ENCODE measurements at places on chromosomes 5 and 9.

DNA sequence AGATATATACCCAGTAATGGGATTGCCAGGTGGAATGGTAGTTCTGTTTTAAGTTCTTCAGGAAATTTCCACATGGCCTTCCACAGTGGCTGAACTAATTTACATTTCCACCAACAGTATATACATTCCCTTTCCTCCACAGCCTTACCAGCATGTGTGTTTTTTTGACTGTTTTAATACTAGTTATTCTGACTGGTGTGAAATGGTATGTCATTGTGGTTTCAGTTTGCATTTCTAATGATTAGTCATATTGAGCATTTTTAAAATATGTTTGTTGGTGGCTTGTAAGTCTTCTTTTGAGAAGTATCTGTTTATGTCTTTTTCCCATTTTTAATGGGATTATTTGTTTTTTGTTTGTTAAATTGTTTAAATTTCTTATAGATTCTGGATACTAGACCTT, 208.9 kb downstream of the CFAP90 start:
- DNase-seq = no peak

- no peak for DNase-seq
These were observed 335.6 kb upstream of the CLINT1 start for GRCh38 chr5:158194561-158194976.

GRCh38 chr5:7364226-7364875, 31.6 kb upstream of the ADCY2 start:
- no peak for DNase-seq

DNA sequence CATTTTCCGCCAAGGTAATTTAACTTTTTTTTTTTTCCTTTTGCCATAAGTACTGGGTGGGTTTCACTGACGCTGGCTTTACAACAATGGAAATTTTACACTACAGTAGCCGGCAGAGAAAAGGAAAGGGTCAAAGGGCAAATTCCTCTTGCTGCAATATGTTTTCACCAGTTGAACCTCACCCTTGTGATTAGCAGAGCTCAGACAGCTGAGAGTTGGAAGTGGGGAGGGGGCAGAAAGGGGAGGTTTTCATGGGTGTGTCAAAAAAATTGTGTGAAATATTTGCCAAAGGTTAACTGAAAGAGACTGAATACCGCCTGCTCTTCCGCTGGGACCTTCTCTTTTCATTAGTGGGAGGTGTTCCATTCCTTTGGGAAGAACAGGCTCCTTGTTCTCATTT, 296.9 kb downstream of the ADAMTS6 start:
- DNase-seq = no peak

- DNase-seq = no peak
These were observed 216.4 kb upstream of the MAP3K1 start for GRCh38 chr5:56598941-56599340.

GRCh38 chr9:119365291-119366027, 3.8 kb downstream of the BRINP1 start:
- no peak for DNase-seq

GRCh38 chr5:2204366-2205184, 321.9 kb upstream of the IRX4 start:
- DNase-seq = no peak

DNA sequence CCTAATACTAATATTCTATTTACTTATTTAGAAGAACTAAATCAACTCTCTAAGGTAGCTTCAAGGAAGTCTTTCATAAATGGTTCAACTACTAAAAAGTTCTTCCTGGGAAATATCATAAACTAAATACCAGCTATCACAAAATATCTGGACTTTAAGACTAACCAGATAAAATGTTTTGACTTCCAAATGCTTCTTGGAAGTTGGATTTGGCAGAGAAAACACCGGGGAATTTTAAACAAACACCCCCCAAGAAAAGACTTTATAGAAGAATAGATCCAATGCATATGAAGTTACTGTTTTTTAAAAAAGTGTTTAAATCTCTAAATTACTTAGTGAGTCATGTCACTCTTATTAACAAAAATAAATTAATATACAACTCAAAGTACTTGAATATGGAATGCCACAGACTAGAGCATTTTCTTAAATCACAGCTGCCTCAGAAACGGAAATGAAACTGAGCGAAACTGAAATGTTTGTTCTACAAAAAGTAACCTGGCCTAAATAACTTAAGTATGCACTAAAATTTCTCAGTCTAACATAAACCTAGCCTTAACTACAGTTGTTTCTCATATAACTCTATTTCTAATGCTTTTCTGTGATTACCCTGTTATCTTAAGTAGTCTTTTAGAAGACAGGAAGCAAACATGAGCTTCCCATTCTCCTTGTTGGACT, 6.8 kb downstream of the ABCA1 start:
- DNase-seq = no peak

GRCh38 chr9:73067074-73067473, 84.6 kb upstream of the ANXA1 start:
- no peak for DNase-seq

DNA sequence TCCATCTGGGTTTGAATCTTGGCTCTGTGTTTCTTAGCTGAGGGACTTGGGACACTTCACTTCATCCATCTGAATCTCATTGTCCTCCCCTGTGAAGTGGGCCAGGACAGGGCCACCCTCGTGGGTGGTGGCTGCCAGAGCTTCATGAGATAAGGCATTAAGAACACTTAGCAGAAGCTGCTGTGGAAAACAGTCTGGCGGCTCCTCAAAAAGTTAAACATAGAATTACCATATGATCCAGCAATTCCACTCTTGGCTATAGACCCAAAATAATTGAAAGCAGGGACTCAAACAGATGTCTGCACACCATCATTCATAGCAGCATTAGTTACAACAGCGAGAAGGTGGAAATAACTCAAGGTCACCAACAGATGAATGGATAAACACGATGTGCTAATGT, 42.4 kb upstream of the GGTA1 start:
- DNase-seq = no peak

GRCh38 chr9:87878989-87879511, 3.6 kb upstream of the SPATA31E1 start:
- DNase-seq = no peak

DNA sequence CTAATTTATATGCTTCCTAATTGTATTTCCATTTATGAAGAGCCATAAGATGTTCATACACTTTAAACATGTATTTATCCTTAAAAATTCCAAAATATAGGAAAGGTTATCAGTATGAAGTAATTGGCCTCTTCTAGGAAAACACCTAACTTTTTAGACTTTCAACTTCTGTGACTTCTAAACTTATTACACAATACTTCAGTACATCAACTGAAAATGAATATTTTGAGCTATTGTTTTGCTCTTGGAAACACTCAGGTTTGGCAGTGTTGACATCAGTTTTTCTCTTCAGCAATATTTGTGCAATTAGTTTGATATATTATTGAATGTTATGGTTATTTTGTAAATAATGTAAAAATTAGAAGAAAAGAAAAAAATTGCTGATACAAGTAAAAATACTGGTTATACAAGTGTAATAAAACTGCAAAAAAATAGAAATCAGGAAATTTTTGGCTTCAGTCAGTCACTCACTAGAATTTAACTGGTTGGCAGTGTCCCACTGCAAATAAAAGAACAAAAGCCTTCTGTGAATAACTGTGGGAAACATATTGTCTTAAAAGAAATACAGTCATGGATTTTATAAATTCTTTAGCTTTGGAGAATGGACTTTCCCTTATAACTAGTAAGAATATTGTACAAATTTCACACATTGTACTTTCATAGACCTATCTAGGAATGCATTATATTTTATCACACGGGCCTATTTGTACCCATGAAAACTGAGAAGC, 635.9 kb downstream of the TLE1 start:
- no peak for DNase-seq

DNA sequence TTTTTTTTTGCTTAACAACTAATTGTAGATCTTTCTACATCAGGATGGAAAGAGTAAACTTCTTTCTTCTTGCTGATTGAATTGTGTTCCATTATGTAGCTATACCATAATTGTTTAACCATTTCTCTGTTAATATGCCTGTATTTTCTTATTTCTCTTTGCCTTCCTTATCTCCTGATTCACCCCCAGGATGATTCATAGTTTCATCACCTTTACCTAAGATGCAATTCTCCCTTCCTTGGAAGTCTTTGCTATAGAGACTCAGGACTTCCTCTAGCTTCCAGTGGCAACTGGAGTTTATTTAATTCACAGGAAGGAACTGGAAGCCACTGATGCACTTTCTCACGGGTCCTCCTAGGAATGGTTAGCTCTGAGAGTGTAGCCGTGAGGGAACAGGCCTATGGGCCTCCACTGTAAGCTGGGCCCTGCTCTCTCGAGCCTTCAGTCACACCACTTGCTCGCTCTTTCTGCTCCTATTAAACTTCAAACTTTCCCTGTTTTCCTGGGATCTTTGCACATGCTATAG, 83.1 kb downstream of the FGF1 start:
- no peak for DNase-seq

DNA sequence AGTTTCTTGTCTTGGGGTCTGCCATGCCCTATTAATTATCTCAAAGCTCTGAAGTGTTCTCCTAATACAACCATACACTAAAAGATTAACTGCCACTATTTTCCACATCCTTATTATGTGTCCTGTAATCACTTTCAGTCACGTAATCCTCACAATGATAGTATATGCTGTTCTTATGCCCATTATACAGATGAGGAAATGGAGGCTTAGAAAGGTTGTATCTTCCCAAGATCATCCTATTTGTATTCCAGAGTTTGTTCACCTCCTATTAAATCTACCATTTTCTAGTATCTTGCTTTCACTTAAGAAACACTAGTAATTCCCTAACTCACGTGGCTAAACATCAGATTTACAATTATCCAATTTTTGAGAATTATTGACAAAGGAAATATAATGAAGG, 2.9 kb upstream of the ARHGEF28 start:
- no peak for DNase-seq

DNA sequence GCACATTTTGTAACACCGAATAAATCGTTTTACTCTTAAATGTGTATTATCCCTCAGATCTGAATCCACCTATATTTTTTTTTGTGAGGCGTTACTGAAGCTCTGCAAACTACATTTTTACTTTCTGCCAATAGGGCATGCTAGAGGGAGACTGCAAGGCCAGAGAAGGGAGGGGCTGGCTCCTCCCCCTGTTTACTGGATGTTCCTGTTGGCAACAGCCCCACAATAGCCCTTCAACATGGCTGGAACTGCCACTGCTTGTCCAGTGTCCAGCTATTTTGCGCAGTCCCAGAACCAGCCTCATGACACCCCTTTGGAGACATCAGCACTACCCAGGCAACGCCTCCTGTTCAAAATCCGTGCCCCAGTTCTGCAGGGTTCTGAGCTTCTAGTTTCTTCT, 85.4 kb upstream of the MIER3 start:
- DNase-seq = no peak

DNA sequence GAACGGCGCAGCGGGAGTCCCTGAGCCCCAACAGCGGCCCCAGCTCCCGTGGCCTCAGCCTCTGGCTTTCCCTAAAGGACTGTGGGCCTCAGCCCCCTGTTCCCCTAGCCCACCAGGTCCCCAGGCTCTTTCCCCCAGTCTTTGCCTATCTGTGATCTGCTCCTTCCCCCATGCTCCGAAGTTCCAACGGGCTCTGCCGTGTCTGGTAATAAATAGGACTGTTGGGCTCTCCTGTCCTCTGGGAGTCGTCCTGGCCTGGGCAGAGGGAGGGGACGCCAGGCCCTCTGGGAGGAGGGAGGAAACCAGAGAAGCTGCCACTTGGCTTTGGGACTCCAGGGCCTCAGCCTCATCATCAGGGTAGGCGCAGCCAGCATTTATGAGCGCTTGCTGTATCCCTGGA, 28.1 kb downstream of the ADGRD2 start:
- DNase-seq = no peak

- DNase-seq = no peak
These were observed 47.1 kb downstream of the ST8SIA4 start for GRCh38 chr5:100855937-100856430.

GRCh38 chr9:123246534-123246933, 21.9 kb downstream of the STRBP start:
- DNase-seq = no peak

- no peak for DNase-seq
These were observed 126.1 kb downstream of the DRD1 start for GRCh38 chr5:175317872-175318271.

GRCh38 chr9:83106263-83106662, 43.3 kb upstream of the RASEF start:
- DNase-seq = no peak

DNA sequence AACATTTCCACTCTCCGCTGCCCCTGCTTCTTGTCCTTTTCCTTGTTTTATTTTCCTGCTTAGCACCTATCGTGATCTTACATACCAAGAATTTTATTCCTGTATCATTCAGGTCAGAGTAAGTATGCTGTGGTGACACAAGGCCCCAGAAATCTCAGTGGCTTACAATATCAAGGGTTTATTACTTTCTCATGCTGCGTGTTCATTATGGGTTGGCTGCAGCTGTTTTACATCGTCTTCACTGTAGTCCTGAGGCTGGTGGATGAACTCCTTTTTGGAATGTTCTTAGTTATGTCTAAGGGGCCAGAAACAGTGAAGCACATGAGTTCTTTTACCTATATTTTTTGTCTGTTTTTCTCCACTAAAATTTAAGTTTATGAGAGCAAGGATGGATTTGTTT, 51.2 kb downstream of the FCHO2 start:
- DNase-seq = no peak

DNA sequence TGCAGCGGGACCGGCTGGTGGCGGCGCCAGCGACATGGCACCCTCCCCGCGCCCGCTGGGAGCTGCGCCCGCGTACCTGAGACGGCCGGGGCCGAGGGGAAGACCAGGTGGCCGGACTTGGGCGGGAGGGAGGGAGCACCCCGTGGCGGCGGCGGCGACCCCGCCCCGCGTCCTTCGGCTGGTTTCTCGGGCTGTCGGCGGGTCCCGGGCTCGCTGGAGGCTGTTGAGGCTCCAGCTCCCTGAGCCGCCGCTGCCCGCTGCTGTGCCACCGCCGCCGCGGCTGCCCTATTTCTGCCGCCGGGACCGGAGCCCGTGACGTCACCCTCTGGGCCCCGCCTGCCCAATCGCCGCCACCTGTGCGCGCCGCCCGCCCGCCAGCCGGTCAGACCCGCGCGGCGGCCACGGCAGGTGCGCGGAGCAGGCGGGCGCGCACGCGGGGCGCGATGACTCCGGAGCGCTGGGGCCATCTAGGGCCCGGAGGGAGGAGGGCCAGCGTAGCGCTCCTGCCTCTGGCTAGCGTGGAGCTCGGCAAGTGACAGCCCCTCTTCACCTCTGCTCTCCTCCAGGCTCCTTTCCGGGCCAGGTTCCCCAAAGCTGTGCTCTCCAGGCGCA, at the start of gene FSTL4:
TSS of gene FSTL4 (minus strand) at position 293 of the 612 bp plus-strand sequence.
- no peak for DNase-seq

DNA sequence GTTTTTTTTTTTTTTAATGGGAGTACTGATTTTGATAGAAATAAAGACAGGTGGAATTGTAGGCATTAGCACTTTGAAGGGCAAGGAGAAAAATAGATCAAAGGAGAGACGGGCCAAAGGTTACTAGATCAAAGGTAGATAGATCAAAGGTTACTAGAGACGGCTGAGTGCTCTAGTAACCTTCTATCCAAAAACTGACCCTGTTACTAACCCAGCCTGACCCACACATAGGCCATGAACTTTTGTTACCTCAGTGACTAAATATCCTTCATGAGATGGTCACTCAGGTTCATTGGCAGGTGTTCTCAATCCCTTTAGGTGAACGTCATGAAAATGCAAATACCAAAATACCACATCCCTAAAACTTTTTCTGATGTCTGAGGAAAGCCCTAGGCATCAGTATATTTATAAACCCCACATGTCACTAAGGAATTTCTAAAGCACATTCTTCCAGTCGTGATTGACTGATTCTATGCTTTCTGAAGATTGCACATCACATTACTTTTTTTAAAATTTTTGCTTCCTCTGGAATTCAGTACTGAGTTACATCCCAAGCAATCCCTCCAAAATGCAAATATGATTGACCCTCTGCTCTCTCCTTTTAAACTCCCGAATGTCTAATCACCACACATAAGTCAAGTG, 772.7 kb downstream of the BRINP1 start:
- no peak for DNase-seq
